ENCODE measurements at places on chromosomes 1 and 21.

GRCh38 chr21:44789880-44790279 is 11.7 kb downstream of the UBE2G2 start:
- DNase-seq, result no peak

DNA sequence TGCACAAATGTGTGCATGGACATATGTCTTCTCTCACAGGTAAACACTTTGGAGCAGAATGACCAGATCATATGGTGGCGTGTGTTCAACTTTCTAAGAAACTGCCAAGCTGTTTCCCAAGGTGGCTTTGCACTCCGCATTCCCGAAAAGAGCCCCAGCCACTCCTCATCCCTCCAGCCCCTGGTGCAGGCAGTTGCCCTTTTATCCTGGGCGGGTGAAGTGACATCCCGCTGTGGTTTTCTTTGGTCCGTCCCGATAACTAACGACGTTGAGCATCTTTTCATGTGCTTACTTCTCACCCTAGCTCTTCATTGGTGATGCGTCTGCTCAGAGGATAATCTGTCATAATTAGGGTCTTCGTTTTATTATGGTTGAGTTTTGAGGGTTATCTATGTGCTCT is 612.5 kb downstream of the MATN1 start:
- DNase-seq, result no peak

- DNase-seq, result no peak
These were observed 379 bp downstream of the RER1 start for GRCh38 chr1:2391931-2392509.

DNA sequence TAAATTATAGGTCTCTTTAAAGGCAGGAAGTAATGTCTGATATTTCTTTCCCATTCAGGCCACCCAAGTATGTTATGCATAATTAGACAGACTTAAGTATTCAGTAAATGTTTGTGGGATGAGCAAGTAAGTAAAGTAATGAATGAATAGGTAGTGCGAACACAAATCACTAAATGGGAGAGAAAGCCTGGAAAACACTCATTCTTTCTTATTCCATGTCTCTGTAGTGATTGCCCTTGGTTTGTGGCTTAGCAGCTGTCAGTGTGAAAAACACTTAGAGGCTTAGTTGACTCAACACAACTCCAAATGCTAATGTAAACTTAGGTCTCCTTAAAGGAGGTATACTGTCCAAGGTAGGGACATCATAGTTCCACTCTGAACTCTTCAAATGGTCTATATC is 182.5 kb downstream of the ZC3H11B start:
- DNase-seq, result no peak

DNA sequence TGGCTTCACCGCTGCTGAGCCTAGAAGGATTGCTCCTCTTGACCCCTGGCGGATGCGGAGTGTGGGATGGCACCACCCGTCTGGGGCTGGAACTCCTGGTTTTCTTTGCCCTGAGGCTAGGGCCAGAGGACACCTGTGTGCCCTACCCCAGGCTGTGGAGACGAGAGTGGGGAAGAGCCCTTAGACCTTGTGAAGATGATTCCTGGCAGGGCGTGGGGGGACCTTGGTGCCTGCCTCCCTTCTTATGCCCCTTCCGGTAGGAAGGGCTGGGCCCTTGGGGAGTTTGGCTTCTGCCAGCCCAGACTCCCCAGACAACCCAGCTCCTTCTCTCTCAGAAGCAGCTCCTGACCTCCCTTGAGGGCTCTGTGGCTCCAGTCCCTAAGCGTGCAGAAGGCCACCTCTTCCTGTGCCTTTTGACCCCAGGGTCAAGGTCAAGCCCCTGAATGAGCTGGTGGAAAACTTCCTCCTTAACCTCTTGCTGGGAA is 891 bp downstream of the RPS6KA1 start:
- DNase-seq, result no peak

GRCh38 chr1:200546577-200546976 is 74.0 kb downstream of the KIF14 start:
- peak; percentile 13 for DNase-seq

DNA sequence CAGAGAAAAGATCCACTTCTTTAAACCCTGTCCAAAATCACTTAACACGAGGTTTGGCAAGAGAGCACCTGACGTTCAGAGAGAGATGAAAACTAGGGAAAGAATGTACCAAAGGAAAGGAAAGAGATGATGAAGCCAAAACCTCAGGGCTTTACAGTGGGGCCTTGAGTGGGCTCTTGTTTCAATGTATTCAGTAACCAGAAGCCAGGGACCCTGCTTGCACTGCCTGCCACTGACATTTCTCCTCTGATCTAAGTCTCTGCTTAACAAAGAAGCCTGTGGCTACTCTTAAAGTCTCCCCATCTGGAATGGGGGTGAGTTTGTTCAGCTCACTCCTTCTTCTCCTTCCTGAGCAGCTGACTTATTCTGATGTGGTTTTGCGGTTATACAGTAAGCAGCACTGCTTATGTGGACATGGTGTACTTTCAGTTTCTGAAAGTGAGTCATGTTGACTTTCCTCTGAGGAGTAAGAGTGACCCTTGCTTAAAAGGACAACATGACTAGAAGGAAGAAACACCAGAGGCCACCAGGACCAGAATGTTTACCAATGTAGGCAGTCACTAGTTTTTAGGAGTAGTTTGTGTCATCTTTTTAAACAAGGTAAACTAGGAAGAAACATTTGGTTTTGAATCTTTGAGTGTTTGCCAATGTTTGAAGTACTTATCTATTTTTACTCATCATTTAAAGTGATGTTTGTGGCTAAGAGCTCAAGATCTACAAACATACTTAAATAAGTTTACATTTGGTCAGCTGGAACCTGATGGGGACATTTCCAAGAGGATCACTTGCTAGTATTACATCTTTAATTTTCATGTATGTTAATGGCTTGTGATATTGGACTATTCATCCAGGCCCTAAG is 87.4 kb downstream of the FASLG start:
- DNase-seq, result no peak

GRCh38 chr21:31030367-31031106 is 7.7 kb downstream of the KRTAP19-8 start:
- no peak for DNase-seq

DNA sequence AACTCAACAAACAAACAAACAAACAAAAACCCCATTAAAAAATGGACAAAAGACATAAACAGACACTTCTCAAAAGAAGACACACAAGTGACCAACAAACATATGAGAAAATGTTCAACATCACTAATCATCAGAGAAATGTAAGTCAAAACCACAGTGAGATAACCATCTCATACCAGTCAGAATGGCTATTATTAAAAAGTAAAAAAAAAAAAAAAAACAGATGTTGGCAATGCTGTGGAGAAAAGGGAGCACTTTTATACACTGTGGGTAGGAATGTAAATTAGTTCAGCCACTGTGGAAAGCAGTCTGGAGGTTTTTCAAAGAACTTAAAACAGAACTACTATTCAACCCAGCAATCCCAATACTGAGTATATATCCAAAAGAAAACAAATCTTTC is 94.7 kb downstream of the PLPP3 start:
- no peak for DNase-seq

DNA sequence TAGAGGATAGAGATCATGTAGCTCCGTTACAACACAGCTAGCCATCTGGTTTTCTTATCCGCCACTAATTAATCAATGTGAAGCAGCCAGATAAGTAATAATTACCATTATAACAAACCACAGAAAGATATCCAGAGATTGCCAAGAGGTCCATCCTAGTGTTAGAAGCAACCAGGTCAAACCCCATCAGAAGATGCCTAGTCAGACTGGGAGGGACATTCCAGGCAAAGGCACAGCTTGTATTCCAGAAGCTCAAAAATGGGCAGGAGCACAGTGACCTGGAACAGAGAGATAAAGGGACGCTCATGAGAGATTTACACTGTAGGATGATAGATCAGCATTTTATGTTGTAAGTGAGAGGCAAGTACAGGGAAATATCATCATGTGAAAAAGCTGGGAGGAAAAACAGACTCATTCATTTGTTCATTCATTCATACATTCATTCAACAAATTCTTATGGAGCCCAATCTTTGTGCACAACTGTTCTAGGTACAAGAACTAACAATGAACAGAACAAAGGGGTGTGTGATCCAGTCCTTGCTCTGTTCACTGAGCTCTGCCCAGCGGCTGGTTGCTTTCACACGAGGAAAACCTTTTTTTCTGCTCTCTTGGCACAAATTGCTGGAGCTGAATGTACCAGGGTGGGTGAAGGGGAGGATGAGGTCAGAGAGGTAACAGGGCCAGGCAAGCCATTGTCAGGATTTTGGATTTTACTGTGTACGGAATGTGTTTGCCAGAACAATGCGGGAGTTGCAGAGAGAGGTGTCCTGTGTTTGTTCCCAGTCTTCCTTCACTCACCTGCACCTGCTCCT is 240.8 kb upstream of the FGGY start:
- no peak for DNase-seq

DNA sequence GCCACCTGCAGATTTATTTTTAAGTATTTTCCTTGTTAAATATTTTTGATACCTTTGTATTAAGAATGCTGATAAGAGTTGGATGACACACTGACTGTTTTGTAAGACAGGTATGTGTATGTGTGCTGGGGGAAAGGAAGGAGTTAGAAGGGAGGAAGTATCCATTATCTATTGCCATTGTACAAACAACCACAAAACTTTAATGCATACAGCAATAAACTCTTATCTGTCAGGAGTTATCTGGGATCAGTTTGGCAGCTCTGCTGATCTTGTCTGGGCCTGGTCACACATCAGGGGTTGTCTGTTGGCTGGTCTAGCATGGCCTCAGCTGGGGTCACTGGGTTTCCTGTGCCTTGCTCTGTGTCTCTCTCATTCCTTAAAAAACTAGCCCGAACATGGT is 423.9 kb upstream of the USP24 start:
- no peak for DNase-seq

DNA sequence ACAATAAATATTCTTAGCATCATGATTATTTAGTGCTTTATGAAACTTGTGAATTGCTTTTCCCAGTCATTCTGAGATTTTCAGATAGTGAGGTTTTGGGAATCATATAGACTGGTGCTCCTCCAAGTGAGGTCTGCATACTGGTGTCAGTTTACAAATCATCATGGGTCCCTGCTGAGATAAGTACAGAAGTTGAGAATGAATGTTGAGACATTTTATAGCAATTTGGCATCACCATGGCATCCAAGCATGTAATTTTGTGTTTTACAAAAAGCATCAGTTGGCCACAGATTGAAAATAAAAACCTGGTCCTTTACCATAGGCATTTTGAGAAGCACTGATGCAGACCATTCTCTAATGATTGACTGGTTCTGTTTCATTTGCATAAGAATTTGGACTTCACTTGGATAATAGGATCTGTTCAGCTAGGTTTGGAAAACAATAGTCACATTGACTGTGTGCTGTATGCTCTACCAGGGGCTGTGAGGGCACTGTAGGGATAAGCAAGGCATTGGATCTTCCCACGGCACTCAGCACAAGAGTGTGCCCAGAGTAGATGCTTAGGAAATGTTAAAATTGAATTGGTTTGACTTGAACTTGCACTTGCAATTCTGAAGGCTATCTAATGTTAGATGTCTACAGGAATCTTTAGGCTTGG is 79.0 kb upstream of the JUN start:
- DNase-seq, result no peak

- no peak for DNase-seq
These were observed 862.0 kb upstream of the NEGR1 start for GRCh38 chr1:73144311-73144710.

- no peak for DNase-seq
These were observed 496.6 kb downstream of the DPYD start for GRCh38 chr1:97424209-97424608.

GRCh38 chr1:5901150-5901549 is 91.1 kb downstream of the NPHP4 start:
- no peak for DNase-seq

DNA sequence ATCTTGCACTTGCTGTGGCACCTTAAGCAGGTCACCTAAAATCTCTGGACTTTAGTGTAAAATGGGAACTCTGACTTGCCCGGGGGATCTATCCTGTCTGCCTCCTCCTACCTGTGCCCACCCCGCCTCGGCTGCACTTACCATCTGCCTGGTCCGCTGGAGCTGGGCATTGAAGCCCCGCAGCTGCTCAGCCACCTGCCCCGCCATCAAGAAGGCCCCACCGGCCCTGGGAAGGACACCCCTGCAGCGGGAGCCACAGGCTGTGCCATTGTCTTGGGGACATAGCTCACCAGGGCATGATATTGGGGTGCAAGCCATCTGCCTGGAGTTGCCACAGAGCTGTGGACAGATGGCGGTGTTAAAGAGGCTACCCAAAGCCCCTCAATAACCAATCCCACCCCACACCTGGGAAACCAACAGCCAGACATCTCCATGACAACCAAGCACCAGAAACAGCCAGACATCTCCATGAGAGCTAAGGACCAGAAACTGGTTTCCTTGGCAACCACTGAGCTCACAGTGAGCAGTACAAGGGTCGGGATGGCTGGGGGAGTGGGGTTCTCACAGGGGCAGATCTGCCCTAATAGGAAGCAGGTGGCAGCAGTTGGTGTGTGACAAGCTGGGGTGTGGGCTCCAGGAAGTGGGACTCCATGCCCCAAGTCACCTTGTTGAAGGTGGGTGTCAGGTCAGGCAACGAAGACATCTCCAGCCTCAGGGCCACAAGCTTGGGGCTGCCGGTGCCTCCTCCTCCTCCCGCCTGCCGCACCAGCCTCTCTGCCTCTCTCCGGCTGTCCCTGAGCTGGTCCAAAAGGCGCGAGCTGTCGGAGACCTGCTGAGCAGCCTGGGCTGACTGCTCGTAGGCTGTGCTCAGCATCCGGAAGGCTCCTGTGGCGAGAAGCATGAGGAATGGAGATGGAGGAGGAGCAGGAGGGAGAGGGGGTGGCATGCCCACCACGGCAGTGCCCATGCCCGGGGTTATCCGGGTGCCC is 29.1 kb downstream of the LAMB3 start:
- DNase-seq, result no peak

DNA sequence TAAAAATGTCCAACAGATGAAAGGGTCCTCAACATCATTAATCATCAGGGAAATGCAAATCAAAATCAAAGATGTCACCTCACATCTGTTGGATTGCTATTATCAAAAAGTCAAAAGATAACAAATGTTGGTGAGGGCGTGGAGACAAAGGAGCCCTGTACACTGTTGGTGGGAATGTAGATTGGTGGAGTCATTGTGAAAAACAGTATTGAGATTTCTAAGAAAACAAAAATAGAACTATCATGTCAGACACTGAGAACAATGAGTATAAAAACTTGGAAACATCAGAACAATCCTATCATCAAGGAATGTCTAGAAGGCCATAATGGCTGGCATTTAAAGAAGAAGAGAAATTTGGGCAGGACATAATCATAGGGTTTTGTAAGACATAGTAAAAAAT is 209.2 kb upstream of the PTGFR start:
- no peak for DNase-seq

DNA sequence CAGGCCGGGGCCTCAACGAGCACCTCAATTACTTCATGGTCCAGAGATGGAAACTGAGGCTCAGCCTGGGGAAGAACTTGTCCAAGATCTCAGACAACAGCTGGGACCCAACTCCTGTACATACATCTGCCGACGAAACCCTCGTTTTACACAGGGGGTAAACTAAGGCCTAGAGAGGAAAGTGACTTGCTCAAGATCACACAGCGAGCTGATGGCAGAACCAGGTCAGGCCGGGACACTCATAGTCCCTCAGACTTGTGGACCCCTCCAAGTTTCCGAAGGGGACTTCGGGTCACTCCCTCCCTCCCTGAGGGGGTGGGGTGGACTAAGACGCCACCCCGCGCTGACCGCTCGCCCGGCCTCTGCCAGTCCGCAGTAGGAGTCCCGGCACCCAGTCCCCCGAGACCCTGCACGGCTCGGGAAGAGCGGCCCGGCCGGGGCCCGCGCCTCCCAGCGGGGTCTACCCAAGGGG is 430 bp downstream of the WASF2 start:
- no peak for DNase-seq
